ENCODE measurements at places on chromosomes 16 and 17.

- no peak for DNase-seq
Observed at GRCh38 chr16:11539641-11540050, 47.1 kb downstream of the LITAF start.

DNA sequence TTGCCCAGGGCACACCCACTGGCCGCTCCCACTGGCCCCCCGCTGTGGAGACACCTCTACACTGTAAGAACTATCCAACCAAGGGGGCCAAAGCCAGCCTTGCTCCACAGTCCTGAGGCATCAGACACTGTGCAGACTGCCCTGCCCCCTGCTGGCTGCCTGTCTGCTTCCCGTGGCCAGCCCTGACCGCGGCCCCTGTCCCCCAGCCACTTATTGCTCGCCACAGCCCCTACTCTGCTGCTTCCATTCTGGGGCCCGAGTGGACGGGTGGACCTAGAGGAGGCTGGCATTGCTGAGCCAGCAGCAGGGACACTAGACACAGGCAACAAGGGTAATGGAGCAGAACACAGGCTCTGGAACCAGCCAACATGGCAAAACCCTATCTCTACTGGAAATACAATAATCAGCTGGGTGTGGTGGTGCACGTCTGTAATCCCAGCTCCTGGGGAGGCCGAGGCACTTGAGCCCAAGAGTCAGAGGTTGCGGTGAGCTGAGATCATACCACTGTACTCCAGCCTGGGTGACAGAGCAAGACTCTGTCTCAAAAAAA is 19.7 kb upstream of the LRRC37A3 start:
- DNase-seq, result no peak

- DNase-seq, result no peak
Observed at GRCh38 chr17:65170839-65171238, 33.7 kb downstream of the RGS9 start.

DNA sequence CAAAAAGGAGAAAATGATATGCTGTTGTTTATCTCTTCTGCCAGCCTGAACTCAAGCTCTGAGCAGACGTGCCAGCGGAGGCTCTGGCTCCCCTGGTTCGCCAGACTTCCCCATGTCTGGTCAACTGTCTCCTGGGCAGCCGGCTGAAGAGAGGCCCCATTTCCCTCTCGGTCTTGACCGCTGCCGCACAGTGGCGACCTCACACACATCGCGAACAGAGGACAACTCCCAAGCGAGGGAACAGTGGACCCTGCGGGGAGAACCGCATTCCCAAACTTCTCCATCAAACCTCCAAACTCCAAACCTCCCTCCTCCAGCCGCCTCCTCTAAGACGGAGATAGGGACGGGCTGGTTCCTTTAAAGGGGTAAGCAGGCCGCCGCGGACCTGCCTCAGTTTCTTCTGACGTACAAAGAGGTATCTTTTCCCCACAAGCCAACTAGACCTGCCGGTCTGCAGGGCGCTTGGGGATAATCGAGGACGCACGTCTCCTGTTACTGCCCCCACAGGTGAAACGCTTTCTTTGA is 24.9 kb upstream of the RFFL start:
- DNase-seq, result peak; percentile 57

DNA sequence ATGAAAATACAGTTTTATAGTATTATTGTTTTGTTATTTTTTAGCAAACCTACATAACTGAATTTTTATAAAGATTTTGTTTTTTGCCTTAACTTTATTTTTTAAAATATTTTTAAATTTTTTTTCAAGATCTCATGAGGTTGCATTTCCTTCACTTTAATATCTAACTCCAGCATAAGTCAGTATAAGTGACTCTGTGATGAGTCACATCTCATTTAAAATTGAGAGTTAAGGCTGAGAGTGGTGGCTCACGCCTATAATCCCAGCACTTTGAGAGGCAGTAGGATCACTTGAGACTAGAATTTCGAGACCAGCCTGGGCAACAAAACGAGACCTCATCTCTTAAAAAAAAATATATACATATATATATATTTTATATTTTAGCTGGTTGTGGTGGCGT is 44.0 kb downstream of the NLK start:
- DNase-seq, result no peak

DNA sequence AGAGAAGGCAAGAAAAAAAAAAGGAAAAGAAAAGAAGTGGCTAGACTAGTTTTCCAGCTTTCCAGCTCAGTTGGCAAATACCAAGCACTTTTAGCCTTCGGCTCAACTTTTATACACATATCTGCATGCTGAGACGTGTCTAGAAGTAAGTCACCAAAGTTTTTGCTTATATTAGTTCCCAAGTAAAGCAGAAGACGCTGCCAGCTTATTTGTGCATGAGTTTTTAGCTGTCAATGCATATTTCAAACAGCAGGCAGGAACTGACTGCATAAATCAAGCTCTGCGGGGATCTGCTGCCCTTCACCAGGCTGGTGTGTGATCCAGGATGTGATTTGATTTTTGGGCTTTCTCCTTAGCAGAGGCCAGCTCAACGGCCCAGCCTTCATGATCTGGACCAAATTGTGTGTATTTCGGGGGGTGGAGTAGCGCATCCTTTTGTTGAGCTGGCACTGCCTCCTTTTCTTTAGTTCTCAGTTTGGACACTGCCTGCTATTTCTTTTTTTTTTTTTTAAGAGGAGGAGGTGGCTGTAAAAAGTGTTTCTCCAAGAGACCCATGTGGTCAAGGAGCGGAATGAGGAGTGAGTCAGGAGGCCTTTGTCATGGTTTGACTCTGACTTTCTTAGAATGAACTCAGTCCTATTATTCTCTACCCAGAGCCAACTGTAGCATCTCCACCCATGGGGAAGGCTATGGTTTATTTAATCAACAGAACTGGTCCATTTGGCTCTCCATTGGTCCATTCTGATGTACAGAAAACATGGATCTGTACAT is 162.6 kb upstream of the XYLT1 start:
- DNase-seq, result no peak

GRCh38 chr17:57458718-57459285 is 202.5 kb downstream of the MSI2 start:
- no peak for DNase-seq

DNA sequence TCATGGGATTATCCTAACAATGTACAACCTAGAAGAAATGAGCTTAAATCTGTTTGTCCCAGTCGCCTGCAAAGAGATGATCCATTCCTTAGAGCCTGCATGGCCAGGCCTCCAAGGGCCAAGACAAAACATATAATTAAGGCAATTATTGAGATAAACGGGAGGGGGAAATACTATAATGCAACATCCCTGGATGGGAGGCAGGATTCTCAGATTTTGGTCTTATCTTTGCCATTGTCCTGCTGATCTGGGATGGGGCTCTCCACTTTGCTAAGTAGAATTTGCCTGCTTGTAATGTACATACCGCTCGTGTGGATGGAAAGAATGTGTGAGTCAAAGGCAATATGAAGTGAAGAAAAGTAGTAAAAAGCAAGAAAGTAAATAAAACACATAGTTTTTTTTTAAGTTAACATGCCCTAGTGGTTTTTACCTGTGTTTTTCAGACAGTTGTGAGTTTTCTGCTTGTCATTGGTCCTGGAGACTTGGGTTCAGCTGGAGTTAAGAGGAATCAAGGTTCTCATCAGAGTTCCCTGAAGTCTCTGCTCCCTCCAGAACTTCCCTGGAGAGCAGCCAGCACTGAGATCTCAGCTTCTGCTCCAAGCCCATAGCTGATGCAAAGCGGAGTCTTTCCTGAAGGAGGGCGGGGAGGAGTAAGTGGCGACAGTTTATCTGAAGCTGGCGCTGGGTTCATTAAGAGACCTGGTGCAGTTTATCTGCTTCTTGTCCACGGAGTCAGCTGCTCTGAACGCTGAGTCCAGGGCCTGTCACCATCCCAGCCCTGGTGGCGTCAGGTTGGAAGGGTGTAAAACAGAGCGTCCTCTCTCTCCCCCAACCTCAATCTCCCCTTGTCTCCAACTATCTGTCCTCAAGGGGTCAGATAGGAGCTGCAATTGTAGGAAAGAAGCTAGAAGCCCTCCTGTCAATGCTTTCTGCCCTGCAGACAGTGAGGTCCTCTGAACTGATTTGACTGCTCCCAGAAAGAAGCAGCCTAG is 30.1 kb downstream of the HOXB1 start:
- no peak for DNase-seq

GRCh38 chr16:81623365-81624102 is 155.6 kb upstream of the PLCG2 start:
- DNase-seq, result peak; percentile 61

DNA sequence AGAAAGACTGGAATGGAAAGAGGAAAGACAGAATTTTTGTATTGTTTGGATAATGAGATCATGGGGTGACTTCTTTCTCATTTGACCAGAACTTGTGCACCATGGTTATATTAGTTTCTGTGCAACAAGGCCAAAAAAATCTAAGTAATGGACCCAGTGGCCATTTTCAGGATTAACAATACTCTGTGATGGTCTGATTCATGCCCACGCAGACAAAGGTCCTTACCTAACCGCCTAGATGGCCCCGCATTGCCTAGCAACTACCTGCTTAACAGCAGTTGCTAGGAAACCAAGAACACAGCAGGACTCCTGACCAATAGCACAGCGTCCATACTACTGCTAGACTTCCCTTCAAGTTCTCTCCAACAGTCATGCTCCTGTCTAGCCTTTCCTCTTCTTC is 22.4 kb downstream of the MIS12 start:
- DNase-seq, result no peak

DNA sequence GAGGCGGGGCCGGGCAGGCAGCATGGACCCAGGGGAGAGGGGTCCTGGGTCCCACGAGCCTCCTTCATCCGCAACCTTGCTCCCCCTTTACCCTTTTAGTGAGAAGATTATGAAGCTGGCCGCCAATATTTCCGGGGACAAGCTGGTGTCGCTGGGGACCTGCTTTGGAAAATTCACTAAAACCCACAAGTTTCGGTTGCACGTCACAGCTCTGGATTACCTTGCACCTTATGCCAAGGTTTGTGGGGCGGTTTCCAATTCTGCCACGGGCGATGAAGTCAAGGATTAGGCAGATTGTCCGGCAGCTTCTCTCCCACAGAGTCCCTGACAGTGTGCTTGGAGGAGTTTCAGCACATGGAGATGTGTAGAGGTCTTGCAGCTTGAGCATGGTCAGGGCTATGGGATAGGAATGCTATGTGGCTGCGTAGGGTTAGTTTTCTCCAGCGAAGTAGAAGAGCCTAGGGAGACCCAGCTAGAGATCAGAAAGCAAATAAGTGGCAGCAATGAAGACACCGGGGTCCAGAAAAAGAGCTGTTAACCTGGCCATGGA is 598 bp downstream of the NIP7 start:
- DNase-seq, result no peak

GRCh38 chr17:57535249-57535966 is 209.7 kb downstream of the CCDC182 start:
- DNase-seq, result no peak

DNA sequence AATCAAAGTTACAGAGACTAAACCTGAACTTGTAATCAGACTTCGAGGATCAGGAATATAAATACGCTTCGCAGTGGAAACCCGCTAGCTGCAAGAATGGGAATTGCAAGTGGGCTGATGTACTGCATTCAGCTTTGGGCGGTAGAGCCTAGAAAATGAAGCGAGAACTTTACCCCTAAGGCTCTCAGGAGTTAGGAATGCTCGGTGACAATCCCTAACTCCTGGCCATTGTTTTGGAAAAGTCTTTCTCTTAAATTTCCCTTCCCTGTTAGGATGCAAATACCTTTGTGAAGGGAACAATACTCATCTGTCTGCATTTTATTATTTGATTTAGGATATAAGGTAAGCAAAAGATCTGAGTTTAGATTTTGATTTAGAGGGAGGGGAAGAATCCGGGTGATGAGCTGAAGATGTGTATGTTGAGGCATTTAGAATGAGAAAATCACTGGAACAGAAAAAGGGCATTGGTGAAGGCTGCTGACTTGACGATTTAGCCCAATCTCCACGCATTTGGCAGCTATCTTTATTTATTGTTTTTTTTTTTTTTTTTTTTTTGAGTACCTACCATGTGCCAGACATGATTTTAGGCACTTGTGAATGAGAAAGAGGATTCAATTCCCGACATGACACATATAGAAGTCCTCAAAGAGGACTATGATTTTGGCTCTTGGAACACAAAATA is 2.2 kb upstream of the TOX3 start:
- DNase-seq, result no peak

GRCh38 chr16:57892041-57892440 is 78.9 kb downstream of the CNGB1 start:
- DNase-seq, result no peak

DNA sequence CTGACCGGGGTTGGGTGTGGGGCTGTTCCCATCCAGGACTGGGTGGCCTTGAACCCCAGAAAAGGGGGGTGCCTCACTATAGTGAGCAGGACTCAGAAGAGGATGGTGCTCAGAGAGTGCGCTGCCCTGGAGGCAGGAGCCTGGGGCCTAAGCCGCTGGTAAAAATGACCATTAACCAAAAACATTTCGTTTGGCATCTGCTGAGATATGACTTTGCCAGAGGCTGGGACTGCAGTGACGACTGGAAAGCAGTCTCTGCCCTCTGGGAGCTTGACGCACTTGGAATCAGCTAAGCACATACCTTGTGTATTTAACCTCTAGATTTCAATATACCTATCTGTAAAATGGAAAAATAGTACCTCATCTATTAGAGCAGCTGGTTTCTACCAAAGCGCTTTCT is 7.2 kb upstream of the CRHR1 start:
- DNase-seq, result no peak

All from bone marrow (tissue), 2 donors.